ENCODE measurements at places on chromosomes 5 and 9. TPM values are rescaled to one million over a fixed set of nuclear protein-coding genes. Genes with fewer than 3 reads are reported as not detected.

Gene FRMD3
- 14.4 TPM for total RNA-seq

Gene RNF180
- total RNA-seq: 3.5 TPM

Gene EQTN
- not detected for total RNA-seq

DNA sequence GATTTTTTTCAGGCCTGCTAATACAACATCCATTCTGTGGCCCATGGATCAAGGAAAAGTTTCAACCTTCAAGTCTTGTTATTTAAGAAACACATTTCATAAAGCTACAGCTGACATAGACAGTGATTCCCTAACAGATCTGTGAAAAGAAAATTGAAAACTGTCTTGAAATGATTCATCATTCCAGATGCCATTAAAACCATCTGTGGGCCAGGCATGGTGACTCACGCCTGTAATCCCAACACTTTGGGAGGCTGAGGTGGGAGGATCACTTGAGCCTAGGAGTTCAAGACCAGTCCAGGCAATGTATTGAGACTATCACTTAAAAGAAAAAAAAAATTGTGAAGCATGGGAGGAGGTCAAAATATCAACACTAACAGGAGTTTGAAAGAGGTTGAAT is 6.0 kb downstream of the RAPGEF6 start:
- peak; percentile 17 for DNase-seq

DNA sequence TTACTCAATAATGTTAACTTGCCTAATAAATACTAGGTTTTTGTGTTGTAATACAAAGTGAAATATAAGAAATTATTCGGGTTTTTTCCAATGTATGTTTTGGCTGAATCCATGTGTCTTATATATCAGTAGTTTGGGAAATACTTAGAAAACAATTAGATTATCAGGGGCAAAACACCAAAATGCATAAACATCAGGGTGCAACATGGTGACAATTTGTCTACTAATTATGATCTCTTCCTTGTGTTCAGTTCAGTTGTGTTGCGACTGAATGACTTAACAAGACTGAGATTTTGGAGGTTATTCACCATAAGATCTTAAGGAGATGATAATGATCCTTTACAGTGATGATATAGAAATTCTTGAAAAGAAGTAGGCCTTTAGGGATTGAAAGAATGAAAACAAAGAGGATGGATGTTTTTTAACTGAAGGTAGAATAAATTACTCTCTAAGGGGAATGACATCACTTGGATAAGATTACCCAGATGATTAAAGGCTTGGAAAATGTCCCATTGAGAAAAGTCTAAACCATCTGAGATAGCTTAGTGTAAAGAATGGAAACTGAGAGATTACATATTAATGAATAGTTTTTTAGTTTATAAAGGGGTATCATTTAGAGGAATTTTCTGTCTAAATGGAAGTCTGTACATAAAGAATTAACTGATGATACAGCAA is 415.8 kb downstream of the SPATA31D1 start:
- DNase-seq: no peak

DNA sequence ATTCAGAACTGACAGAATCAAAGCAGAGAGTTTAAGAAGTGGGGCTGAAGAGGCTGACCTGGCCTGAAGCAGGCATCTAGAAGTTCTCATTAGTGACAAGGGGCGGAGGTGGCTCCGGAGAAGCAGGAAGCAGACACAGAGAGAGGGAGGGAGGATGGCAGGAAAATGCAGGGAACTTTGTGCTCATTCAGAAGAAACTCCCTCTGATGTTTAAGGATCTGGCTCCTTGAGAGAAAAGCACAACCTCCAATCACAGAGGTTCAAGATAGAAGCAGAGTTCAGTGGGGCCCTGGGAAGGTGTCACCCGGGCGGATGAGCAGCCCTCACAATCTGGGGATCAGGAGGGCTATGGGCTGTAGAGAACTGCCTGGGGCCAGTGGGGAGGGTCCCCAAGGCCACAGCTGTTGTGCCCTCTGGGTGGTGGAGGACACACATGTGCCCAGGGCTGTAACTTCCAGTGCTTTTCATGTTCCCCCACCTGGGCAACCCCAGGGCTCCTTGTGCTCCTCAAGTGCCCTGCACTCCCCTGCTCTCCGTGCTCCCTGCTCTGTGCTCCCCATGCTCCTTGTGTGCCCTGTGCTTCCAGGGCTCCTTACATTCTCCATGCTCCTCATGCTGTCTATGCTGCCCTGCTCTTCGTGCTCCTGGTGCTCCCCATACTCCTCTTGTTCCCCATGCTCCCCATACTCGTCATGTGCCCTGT is 51.4 kb downstream of the TRIP13 start:
- no peak for DNase-seq

DNA sequence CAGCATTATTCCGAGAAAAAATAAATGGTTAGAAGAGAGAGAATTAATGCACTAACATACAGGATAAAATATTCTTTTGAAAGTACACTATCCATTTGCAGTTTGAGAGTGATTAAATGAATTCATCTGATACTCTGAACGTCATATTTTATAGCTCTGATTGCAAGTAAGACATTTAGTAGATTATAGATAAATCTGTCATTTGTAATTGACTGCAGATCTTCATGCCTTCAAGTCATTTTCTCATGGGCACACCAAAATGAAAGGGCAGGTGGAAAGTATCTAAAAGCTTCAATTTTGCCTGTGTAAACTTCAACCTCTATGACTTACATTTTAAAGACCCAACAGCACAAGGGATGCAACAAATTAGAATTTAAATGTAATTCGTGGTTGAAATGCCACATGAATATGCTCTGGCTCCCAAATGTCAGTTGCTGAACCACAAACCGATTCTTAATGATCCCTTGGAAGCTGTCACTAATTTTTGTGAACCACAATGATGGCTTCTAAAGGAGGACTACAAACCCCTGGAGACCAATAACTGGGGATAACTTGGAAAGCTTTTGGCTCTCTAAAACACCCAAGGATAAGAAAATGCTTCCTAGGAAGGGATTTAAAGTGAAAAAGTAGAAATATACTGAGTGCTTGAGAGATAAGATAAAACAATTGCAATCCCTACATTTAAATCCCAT is 3.9 kb downstream of the TYRP1 start:
- DNase-seq: no peak

DNA sequence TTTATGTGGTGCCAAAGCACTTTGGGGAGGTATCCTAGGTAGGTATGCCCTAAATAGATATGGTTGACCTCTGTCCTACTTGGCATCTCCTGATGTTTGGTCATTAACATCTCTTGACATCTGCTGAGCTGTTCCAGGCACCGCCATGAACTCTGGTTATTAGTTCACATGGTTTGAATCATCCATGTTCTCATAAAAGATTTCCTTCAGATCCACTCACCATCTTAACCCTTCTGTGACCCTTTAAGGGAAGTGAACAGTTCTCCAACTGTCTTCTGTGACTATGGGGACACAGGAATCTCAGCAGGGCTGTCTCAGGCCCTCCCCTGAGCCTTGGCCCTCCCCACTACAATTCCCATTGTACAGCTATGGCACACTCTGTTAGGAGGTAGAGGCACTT is 167.7 kb downstream of the CDH6 start:
- no peak for DNase-seq

GRCh38 chr9:123974471-123974870 is 37.1 kb upstream of the LHX2 start:
- DNase-seq: no peak

DNA sequence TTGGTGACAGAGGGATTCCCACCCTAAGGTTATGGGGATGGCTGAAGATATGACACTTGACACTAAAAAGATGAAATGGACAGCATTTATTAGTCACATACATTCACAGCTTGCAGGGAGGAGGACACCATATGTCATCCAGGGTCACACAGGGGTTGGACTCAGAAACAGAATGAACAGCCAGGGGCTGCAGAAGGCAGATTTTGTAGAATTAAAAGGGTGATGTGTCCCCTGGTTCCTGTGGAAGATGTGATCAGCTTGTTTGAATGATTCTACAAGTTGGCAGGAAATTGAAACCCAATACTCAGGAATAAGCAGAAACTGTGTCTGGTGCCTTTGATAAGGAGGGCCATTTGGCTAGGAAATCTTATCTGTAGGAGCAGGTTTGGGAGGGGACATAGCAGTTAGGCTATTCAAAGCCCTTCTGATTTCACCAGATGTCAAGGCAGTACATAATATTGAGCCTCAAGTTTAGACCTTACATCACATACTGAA is 102.3 kb upstream of the GRIN3A start:
- no peak for DNase-seq
